ENCODE measurements at places on chromosomes 11 and 22. TPM values are rescaled to one million over a fixed set of nuclear protein-coding genes. Genes with fewer than 3 reads are reported as not detected.

LRRC55 gene
- 0.19 TPM for total RNA-seq

DNA sequence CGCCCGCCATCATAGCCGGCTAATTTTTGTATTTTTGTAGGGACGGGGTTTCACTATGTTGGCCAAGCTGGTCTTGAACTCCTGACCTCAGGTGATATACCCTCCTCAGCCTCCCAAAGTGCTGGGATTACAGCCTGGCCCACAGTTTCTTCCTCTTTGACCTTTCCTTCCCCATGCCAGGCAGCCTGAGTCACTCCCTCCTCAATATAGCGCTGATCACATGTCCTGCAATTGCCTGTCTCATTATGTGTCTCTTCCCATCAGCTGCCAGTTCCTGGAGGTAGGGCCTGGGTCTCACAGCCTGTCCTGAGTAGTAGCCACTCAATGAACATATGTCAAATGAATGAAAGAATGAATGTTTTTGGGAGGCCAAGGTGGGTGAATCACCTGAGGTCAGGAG is 43.0 kb upstream of the CCDC134 start:
- no peak for DNase-seq

XKR3 gene
- total RNA-seq, result 4.1 TPM

GRCh38 chr11:71393283-71393682 is 54.9 kb downstream of the DHCR7 start:
- DNase-seq, result no peak

All from testis (tissue), 5 donors.